SHP77 treated with DMSO at 0.1 percent for 48 hours (cell line): ENCODE measurements at places on chromosomes 7 and 10.

DNA sequence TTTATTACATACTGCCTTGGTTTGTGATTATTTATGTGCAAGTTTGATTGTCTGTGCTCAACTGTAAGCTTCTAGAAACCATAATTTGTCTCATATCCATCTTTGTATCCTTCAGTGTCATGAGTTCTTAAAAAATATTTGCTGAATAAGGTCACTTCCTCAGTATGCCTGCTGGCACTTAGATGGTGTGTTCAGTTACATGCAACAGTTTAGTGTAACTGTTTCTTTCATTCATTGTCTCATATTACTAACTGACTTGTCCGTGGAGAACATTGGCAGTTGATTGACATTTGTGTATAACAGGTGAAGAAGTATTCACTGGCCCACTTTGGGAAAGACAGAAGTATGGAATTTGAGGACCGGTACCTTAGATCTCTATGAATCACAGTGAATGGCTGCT is 236.9 kb downstream of the PRKG1 start:
- DNase-seq: no peak

DNA sequence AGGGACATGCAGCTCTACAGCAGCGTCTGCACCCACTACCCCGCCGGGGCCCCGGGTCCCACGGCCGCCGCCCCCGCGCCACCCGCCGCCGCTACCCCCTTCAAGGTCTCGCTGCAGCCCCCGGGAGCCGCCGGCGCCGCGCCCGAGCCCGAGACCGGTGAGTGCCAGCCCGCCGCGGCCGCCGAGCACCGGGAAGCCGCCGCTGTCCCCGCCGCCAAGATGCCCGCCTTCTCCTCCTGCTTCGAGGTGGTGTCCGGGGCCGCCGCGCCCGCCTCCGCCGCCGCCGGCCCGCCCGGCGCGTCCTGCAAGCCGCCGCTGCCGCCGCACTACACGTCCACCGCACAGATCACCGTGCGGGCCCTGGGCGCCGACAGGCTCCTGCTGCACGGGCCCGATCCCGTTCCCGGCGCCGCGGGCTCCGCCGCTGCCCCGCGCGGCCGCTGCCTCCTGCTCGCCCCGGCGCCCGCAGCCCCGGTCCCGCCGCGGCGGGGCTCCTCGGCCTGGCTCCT is 631 bp downstream of the OTUD1 start:
- DNase-seq: no peak

- no peak for DNase-seq
Observed at GRCh38 chr7:115008465-115009114, 86.7 kb downstream of the MDFIC start.

- DNase-seq: no peak
Observed at GRCh38 chr7:129951226-129952085, 1.3 kb downstream of the UBE2H start.

- DNase-seq: no peak
Observed at GRCh38 chr10:77756319-77757232, 119.0 kb upstream of the KCNMA1 start.

DNA sequence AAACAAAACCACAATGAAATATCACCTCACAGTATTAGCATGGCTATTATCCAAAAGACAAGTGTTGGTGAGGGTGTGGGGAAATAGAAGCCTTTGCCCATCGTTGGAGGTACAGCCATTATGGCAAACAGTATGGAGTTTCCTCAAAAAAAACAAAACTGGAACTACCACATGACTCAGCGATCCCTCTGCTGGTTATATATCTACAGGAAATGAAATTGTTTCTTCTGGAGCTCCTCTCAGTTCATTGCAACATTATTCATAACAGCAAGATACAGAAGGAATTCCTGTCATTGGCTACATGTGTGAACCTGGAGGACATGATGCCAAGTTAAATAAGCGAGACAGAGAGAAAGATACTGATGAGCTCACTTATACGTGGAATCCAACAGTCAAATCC is 2.4 kb upstream of the UBE3C start:
- DNase-seq: no peak

- DNase-seq: no peak
Observed at GRCh38 chr7:116271963-116272886, 61.9 kb downstream of the TES start.

DNA sequence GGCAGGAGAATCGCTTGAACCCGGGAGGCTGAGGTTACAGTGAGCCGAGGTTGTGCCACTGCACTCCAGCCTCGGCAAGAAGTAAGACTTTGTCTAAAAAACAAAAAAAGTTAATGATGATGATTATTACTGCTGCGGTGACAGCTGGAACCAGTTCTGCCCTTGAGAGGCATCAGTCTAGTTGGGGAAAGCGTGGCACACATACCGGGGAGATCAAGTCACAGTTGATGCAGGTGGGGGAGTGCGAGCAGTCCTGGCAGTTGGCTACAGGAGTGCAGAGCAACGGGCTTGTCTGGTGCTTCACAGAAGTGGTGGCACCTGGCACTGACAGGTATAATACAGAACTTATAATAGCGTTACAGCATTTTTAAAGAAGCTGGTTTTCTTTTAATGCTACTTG is 173.0 kb downstream of the ARHGAP21 start:
- DNase-seq: no peak

DNA sequence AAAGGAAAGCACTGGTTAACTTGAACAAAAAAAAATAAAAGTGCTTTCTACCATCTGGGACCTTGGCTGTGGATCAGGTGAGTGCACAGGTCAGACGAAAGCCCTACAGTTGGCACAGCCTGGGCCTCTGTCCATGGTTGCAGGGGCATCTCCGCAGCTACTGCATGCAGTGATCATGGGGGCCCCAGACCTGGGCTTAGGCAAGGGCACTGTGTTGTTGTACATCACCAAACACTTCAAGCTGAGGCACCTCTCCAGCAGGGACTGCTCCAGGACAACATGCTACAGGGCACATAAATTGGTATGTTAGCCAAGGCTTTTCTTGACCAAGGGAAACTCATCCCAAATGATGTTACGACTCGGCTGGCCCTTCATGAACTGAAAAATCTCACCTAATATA is 23.5 kb downstream of the KLHL7 start:
- DNase-seq: no peak

DNA sequence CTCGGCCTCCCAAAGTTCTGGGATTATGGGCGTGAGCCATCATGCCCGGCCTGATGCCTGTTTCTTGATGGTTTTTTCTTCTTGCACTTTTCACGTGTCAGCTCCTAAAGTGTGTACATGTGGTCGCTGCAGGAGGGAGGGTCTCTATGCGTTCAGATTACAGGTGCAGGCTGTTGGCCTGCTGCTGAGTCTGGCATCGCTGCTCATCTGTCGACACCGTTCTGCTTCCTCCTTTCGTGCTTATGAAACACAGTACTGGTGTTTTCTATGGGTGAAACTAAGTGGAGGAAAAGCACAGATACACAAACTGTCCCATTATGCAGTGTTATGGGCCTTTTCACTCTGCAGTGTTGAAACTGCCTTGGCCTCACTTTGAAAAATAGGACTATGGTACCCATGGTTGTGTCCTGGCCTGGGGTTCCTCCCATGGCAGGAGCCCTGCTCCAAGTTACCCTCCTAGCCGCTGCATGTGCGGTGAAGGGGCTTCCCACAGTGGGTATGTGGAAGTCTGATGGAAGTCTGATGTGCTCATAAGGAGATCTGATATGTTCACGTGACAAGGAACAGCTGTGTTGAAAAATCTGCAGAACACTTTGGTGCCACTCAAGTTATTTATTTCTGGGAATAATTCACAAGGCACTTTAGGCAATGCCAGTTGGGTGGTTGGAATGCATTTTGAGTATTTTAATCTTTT is 23.5 kb downstream of the OGDH start:
- no peak for DNase-seq

DNA sequence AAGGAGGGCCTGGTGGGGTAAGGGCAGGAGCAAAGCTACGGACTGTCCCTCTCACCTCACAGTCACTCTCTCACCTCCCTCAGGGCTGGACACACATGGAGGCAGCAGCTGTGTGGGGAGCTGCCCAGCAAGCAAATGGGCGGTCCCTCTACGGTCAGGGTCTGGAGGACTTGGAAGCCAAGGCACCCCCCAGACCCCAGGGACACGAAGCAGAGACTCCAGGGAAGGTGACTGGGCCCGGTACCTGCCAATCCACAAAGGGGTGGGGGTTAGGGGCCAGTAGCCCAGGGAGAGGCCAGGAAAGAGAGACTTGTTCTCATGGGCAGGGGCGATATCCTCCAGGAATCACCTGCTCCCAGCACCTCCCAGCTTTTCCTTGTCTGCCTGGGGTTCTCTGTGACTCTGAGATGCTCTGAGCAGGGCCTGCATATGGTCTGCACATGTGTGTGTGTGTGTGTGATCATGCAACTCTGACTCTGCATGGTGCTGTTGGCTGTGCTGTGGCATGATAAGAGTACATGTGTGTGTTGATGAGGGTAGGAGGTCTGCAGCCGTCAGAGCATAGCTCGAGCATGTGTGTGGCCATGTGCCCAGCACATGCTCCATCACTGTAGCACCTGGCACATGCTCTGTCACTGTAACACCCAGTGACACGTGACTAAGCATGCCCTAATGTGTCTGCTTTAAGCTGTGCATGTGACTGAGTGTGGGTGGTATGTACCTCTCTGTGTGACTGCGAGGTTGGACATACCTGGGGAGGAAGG is 4.6 kb upstream of the LDB3 start:
- no peak for DNase-seq

DNA sequence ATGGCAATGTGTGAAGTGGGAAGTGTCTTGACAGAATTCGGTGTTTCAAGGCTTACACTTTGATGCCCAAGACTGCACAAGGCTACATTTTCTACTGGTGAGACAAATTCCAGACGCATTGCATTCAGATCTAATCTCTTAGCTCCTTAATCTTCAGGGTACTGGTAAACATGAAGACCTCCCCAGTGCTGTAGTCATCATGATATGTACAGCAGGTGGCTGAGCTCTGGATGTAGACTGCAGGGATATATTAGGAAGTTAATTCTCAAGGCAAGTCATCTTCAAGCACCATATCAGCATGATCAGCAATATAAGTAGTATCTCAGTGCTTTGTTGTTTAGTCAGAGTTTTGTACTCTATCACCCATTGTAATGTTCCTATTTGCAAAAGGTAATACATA is 61.8 kb downstream of the IKZF1 start:
- no peak for DNase-seq

- DNase-seq: peak; percentile 71
Observed at GRCh38 chr10:110460111-110460809, 37.4 kb upstream of the DUSP5 start.

- DNase-seq: no peak
Observed at GRCh38 chr10:77643795-77644468, 6.3 kb upstream of the KCNMA1 start.

GRCh38 chr10:116311706-116312490 is 12.3 kb upstream of the CCDC172 start:
- no peak for DNase-seq

GRCh38 chr10:49176310-49177268 is 11.6 kb downstream of the TMEM273 start:
- no peak for DNase-seq

DNA sequence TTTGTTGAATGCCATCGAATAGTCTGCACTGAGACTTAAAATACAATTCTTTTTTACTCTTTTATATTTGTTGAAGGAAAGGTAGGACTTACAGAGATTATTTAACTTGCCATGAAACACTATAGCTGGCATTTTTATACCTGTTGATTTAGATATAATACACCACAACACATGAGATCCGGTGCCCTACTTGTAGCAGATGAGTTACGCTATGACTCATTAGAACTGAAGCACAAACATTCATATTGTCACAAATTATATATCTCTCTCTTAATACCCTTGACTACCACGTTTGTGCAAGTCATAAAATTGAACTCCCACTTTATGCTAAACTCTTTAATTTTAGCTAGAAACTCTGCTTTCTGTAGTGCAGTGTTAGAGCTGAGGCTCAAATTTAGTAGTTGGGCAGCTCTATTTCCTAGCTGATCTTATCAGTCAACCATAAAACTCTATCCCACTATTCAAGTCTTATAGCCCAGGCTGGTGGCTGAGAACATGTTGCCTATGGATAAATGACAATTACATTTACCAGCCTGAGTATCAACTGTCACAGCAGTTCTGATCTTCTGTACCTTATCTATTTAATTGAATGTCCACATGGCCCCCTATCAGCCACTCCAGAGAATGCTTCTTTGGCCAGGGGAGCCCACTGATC is 137.4 kb upstream of the SEMA3D start:
- no peak for DNase-seq

DNA sequence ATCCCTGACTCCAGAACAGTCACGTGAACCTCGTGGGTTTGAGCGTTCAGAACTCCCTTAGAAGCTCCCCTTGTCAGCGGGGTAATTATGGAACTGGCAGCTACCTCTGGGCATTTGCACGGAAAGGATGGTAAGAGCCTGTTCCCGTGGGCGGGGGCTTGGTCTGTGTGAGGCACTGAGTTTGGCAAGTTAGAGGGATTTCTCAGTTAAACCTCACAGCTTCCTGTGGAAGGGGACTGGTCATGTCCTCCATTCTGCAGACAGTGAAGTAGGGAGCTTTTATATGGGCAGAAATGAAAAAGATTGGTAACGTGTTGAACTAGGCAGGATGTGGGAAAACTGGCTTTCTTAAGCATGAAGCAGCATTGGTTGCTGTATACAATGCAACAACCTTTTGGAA is 16.0 kb downstream of the PALD1 start:
- no peak for DNase-seq

DNA sequence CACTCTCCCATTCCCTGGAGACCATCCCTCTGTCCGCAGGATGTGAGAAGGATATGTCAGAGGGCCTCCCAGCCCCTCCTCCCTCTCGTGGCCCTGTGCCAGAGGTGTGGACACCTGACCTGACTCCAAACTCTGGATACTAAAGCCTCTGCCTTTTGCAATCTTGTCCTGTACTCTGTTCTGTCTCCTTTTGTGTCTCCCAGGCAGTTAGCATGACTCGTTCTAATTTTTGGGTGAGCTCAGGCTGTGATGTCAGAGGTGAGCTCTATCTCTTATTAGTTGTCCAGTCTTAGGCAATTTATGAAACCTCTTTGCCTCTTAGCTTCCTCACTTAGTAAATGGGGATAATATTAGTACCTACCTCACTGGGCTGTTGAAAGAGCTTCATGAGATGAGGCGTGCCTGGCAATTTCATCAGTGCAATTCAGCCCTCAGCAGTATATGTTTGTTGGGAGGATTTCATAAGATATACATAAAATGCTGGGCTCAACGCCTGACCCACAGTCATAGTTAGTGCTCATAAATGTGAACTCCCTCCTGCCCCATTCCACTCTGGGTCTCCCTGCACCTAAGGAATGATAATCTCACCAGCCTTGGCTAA is 10.9 kb downstream of the MARVELD1 start:
- DNase-seq: no peak

DNA sequence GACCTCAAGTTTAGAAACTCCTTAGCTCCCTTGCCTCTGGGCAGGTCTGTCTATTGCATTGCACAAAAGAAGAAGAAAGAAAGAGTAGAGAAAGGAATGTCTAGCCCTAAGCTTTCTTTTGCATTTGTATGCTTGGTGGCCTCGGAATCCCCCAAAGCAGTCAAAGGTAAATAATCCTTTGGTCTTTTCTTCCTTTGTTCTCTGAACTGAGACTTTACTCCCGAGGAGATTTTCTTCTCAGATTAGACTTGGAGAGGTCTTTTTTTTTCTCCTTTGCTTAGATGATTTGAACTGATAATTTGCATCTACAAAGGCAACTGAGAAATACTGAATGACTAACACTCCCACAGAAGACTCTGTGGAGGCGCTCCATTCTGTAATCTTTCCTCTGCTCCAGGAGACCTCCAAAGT is 93.2 kb downstream of the AKR1D1 start:
- no peak for DNase-seq
